Kidney (tissue), 22 donors: ENCODE measurements at places on chromosomes 7 and 10. TPM values are rescaled to one million over a fixed set of nuclear protein-coding genes. Genes with fewer than 3 reads are reported as not detected.

The LIPF gene
- polyA plus RNA-seq, result not detected

The ADRA2A gene
- 1.2 TPM for polyA plus RNA-seq

The CCNY gene
- 45.6 TPM for polyA plus RNA-seq

The LUC7L2 gene
- polyA plus RNA-seq, result 33.0 TPM

The KCNK18 gene
- polyA plus RNA-seq, result not detected

The RASA4B gene
- polyA plus RNA-seq, result 24.0 TPM

The SPAM1 gene
- not detected for polyA plus RNA-seq

The CDK1 gene
- polyA plus RNA-seq, result 3.1 TPM

The TACC2 gene
- 36.4 TPM for polyA plus RNA-seq

The TAS2R38 gene
- not detected for polyA plus RNA-seq

The TMEM26 gene
- polyA plus RNA-seq, result 1.6 TPM

The UCN3 gene
- 1.4 TPM for polyA plus RNA-seq

The PPP1R17 gene
- polyA plus RNA-seq, result not detected

GRCh38 chr10:1094112-1095057 lies 38.2 kb downstream of the WDR37 start:
- no peak for DNase-seq

- DNase-seq, result no peak
Measured at GRCh38 chr7:116548506-116548905, 23.7 kb downstream of the CAV1 start.

DNA sequence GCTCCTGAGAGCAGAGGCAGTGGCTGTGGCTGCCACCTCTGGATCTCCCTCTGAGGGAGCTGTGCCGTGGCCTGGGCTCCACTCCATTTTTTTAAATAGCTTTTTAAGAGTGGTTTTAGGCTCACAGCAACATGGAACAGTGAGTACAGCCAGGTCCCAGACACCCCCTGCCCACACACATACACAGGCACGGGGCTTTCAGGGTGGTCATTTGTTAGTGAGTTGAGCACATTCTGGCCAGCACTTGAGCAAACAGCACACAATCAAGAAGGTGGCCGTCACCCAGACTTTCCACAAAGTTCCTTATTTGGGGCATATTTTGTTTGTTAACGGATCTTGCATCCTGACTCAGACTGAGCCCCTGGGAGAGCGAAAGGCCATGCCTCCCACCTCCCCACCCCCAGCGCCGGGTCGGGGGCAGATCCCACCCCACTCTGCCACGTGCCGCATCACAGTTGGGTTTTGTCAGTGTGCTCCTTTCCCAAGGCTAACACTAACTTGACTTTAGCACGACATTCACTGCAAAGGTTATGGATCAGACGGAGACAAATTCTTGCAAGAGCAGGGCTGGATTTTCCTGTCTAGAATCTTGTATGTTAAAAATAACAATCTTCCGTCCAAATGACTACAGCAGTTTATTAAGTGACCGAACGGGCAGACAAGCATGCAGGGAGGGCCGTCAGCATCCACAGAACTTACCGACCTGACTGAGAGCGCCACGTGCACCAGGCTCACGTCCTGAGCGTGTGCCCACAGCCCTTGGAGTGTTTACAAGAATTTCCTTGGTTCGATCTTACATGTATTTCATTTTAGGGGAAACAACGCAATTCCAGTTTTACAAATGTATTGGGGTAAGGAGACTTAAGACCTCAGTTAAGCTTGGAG lies 156.5 kb upstream of the NPS start:
- peak; percentile 79 for DNase-seq

DNA sequence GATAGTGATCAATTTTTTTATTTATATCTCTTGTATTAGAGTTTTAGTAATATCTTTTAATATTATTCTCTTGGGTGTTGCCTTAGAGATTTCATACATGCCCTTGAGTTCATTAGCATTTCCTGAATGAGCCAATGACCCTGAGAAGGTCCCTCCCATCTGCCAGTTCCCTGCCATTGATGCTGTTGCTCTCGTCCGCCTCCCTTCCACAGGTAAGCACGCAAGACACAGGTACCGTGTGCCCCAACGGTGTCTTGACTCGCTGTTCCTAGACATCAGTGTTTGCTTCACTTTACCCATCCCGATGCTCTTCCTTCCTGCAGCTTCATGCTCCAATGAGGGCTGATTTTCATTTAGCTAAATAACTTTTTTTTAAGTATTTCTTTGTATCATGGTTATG lies 19.7 kb upstream of the PWWP2B start:
- DNase-seq, result no peak

DNA sequence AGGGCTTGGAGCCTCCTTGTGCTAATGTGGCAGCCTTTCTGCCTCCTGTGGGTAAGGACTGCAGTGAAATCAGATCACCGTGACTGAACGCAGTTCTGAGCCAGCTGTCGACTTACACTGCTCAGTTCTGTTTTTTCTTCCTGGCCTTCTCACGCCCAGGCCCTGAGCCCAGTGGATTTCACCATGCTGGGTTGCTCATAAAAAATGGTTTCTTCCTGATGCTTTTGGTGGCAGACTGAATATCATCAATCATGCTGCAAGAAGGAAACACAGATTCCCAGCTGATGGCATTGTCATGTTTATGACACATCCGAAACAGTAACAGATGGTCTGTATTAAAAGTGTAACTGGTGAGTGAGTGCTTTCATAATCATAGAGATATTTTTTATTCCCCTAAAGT lies 389.6 kb downstream of the GALNT17 start:
- DNase-seq, result no peak

DNA sequence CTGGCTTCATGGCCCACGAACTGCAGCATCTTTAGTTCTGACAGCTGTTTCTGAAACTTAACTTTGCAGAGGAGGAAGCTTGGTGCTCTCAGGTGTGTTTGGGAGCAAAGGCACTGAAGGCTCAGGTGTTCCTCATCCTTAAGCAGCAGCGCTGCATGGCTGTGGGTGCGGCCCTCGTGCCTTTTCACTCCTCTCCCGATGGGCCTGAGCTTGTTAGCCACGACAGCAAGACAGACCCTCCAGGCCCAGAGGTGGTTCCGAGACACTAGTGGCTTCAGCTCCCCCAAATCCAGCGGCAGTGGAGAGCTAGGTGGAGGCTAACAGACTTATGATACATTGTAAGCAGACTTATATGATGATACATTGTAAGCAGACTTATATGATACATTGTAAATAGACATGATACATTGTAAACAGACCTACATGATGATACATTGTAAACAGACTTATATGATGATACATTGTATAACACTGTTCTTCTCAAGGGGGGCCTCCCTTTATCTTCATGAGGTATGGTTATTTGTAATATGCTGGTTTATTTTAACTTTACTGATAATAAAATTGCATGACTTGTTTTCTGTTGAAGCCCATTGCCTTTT lies 14.1 kb downstream of the PFKP start:
- DNase-seq, result no peak

GRCh38 chr7:92292981-92293380 lies 47.2 kb downstream of the ANKIB1 start:
- no peak for DNase-seq

- no peak for DNase-seq
Measured at GRCh38 chr7:45680776-45681175, 106.6 kb downstream of the ADCY1 start.

DNA sequence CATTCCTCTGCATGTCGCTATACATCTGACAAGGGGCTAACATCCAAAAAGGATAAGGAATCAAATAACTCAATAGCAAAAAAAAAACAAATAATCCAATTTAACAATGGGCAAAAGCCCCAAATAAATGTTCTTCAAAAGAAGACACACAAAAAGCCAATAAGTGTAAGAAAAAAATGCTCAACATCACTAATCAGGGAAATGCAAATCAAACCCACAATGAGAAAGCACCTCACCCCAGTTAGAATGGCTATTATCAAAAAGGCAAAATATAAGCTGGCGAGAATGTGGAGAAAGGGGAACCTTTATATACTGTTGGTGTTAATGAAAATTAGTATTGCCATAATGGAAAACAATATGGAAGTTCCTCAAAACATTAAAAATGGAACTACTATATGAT lies 14.3 kb downstream of the ARHGAP12 start:
- no peak for DNase-seq

DNA sequence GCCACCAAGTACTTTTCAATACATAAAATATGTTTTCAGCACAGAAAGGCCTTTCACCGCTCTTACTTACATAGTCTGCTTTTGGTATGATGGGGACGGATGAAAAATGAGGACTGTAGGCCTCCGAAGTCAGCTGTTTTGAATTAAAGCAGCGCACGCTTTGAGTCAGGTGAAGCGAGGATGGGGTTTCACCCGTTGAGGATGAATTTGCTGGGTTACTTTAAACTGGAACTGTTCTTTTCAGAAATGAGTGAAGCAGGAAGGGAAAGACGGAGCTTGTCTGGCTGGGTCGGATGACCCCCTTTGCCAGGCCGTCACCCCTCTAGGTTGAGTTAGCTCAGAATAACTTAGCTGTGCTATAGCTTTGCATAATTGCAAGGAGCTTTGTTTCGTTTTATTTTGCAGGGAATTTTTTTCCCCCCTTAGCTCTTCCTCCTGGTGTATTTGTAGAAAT lies 40.0 kb downstream of the CUX1 start:
- DNase-seq, result no peak

DNA sequence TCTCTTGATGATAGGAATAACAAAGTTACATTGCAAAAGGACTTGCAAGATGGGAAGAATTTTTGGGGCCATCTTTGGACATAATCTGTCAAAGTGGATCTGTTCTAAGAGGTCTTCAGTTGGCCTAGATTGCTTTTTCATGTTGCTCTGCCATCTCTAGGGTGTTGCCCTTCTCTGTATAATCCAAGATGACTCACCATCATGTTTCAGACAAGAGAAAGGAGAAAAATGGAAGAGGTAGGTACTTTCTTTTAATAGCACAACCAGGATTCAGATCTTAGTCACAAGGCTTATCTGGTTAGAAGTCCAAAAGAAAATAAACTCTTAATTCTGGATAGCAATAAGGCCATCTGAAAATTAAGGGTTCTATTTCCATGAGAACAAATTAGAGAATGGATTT lies 38.7 kb upstream of the FOXP2 start:
- DNase-seq, result no peak

DNA sequence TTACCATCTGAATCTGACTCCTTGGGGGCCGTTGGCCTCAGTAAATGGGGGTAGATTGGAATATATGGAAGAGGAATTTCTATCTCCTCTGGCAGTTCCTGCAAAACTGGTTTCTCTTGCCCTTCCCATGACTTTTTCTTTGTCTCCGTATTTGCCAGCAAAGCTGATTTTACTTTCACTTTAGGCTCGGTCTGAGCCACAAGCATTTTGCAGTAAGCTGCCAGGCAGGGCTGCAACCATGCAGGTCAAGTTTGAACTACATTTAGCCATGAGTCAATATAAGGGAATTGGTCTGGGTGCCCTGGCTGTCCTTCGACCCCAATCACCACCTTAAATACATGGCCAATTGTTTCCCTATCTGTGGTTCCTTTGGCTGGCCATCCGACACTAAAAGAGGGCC lies 104.3 kb downstream of the TRIM24 start:
- DNase-seq, result no peak

GRCh38 chr10:100020142-100020885 lies 10.6 kb upstream of the DNMBP start:
- DNase-seq, result peak; percentile 26

GRCh38 chr10:23079700-23080099 lies 15.7 kb upstream of the MSRB2 start:
- no peak for DNase-seq

DNA sequence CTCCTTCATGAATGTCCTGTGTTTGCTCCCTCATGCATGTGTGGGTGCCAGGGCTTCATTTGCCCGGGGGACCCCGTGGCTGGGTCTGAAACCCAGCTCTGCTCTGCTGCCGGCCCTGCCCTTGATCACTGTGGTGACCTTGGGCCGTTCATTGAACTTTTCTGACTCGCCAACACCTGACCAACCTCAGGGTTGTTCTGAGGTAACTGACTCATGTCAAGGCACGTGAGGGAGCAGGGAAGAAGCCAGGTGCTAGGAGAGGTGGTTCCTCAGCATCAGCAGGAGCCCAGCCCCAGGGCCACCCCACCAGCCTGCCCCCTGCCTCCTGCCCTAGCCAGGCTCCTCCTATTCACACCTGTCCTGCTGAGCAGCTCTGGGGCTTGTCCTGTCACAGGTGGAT lies 47.9 kb downstream of the TBATA start:
- no peak for DNase-seq

GRCh38 chr10:44975431-44976331 lies 2.9 kb downstream of the DEPP1 start:
- DNase-seq, result peak; percentile 87

GRCh38 chr7:70807650-70808049 lies 324.3 kb upstream of the GALNT17 start:
- DNase-seq, result no peak

DNA sequence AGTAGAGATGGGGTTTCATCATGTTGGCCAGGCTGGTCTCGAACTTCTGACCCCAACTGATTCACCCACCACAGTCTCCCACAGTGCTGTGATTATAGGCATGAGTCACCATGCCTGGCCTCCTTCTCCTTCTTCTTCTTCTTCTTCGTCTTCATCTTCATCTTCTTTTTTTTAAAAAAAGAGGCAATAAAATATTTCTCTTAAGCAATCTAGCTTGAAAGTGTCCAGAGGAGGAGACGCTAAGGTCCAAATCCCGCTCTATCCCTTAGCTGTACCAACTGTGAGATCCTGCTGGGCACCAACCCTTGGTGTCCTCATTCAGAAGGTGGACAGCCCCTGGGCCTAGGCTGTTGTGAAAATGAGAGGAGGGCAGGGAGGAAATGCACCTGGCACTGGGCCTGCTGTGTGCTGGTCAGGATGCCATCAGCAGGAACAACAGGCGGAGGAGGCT lies 13.9 kb upstream of the PSAP start:
- DNase-seq, result no peak

DNA sequence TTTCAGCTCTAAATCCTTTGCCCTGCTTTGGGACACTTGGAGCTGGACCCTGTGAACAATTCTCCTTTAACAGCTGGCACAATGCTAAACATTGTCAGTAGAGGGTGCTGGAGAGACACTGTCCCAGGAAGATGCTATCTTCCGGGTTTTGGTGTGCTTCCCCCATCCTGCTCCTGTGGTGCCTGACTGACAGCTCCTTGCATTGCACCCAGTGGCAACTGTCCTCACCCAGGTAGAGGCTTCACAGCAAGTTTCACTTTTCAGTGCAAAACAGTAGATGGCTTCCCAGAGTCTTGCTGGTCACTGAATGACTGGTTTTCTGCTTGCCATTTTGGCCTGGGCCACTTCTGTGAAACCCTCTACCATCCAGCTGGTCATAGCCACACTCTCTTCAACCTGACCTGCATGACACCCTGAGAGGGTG lies 77.3 kb downstream of the CDC14C start:
- peak; percentile 39 for DNase-seq

- DNase-seq, result no peak
Measured at GRCh38 chr7:128066395-128066794, 35.2 kb upstream of the LRRC4 start.

DNA sequence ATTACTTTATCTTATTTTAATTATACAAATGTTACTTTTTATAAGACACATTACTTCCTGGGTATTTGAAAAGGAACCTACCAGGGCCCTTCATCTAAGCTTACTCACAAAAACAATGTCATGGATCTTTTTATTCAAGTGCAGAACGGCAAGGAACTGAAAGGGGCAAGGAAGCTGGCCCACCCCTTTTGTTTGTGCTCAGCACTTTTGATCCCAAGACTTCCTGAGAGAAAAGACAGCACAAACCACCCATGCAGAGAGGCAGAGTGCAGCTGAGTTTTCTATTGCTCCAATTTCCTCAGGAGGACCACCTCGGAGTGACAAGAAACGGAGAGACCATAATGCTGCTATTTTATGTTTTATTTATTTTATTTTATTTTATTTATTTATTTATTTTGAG lies 232.0 kb upstream of the NRP1 start:
- peak; percentile 60 for DNase-seq
